Gastrocnemius medialis (tissue), 4 donors: ENCODE measurements at places on chromosomes 7 and 10. TPM values are rescaled to one million over a fixed set of nuclear protein-coding genes. Genes with fewer than 3 reads are reported as not detected.

Gene APBB1IP
- total RNA-seq, result 2.0 TPM

Gene PITX3
- total RNA-seq, result 4.2 TPM

DNA sequence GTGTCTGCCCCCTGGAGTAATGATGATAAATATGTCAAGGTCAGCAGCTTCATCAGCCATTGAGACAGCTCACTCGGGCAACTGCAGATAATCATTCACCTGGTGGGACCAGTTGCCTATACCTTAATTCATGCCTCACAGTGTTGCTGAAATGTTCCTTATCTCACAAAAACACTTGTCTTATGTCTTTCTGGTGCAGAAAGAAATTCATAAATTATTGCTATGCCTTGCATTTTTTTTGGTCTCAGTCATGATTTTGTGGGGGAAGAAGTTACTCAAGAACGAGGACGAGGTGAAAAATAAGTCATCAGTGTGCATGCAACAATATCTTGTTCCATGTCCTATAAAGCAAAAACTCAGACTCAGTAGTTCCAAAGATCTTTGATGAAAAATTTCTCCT is 16.0 kb downstream of the TRIL start:
- DNase-seq, result no peak
- H3K27ac ChIP-seq, result no peak overlapping the region
- H3K4me3 ChIP-seq, result no peak overlapping the region
- H3K36me3 ChIP-seq, result no peaks in the 10 kb centered on the region

DNA sequence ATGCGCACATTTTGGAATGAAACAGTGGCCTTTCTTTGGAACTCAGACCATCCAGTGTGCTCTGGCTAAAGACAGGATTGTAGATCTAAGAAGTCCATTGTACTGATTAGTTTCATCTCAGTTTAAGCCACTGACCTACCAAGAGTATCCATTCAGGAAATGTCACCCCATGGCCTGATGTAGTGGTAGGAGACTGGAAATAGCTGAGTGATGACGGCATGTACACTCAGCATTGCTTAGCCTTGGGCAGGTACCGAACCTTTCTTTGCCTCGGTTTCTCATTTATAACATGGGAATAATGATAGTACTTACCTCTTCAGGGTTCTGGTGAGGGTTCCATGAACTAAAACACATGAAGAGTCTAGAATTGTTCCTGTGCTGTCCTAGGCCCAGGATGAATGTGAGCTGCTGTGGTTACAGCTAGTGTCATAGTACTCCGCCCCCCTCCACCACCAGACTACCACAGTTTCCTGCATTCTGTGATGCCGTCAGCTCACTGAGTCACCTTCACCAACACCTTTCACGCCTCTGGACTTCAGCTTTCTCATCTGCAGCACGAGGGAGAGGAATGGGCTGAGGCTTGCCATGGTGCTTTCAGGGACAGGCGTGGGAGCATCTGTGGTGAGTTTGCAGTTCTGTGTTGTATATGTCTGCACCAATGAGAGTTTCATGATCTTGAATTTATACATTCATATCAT is 484.0 kb upstream of the GALNT17 start:
- DNase-seq, result no peak
- no peak overlapping the region for H3K27ac ChIP-seq
- H3K4me1 ChIP-seq, result peaks cover 8% of the 10 kb centered on the region
- H3K36me3 ChIP-seq, result no peaks in the 10 kb centered on the region
- no peaks in the 10 kb centered on the region for H3K27me3 ChIP-seq

DNA sequence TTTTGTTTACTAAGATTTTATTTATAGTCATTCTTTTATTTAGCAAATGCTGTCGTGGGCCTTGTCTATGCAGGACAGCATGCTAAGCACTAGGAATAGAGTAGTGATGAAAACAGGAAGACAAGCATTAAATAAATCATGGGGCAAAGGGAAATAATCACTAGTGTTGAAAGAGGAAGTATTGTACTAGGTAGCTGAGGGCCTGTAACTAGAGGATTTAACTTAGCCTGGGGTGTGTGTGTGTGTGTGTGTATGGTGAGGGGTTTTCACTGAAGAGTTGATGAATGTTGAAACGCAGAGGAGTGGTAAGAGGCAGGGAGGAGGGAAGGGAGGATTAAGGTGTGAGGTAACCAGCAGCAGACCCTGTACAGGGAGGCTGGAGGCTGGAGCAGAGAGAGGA is 446.4 kb downstream of the SDK1 start:
- H3K4me3 ChIP-seq, result no peak overlapping the region
- H3K4me1 ChIP-seq, result no peaks in the 10 kb centered on the region
- H3K27me3 ChIP-seq, result no peaks in the 10 kb centered on the region
- no peak for DNase-seq
- H3K36me3 ChIP-seq, result no peaks in the 10 kb centered on the region

DNA sequence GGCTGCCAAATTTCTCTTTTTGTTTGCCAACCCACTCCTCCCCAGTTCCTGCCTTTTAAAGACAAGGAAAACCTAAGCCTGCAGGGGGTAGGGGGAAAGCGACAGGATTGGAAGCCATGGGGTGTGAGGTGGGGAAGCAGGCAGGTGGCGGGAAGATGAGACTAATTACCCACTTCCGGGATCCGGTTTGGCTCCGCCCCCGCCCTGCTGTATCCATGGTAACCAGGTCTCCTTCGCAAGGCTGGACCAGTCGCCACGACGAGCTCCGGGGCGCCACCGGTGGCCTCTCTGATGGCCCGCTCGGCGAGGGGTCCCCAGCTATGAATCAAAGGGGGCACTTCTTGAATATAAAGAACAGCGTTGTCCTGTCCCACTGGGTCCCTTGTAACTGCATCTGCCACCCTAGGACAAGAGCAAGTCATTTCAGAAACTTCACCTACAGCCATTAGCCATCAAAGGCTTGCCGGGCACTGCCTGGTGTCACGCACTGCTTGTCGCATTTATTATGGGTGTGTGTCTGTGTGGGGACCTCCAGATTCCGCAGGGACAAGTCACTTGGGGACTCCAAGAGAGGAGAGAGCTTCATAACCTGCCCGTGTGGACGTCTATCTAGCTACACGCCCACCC is 55.4 kb upstream of the LMTK2 start:
- no peak overlapping the region for H3K4me3 ChIP-seq
- H3K36me3 ChIP-seq, result no peaks in the 10 kb centered on the region
- H3K27me3 ChIP-seq, result peaks cover 4% of the 10 kb centered on the region
- no peaks in the 10 kb centered on the region for H3K4me1 ChIP-seq
- no peak overlapping the region for H3K27ac ChIP-seq

Gene HMX3
- not detected for total RNA-seq

GRCh38 chr7:34750209-34750608 is 92.2 kb downstream of the NPSR1 start:
- H3K27me3 ChIP-seq, result no peaks in the 10 kb centered on the region
- no peaks in the 10 kb centered on the region for H3K36me3 ChIP-seq
- no peak overlapping the region for H3K4me3 ChIP-seq
- H3K27ac ChIP-seq, result no peak overlapping the region

DNA sequence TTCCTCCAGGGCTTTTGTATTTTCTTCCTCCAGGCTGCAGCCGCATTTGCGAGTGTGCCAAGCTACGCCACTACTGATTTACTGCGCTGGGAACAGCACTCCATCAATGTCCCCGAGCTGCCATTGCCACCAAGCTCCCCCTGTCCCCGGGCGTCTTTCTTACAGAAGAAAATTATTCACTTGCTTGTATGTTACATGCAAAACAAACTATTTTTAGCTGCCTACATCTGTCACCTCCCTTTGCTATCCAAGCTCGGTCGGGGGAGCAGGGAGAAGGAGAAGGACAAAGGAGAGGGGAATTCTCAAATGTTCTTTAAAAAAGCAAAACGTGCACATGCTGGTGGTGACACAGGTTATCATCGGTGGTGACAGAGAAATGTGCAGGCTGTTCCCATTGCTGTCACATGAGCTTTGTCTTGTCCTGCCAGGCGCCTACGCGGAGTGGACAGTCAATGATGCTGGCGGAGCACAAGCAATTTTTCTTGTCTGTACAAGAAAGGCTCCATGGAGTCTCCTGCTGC is 93.1 kb downstream of the ADARB2 start:
- H3K27ac ChIP-seq, result no peak overlapping the region
- no peak for DNase-seq
- H3K4me3 ChIP-seq, result no peak overlapping the region

- no peaks in the 10 kb centered on the region for H3K27me3 ChIP-seq
- DNase-seq, result no peak
- no peak overlapping the region for H3K27ac ChIP-seq
These were observed 185.8 kb downstream of the SDK1 start for GRCh38 chr7:3486841-3487240.

DNA sequence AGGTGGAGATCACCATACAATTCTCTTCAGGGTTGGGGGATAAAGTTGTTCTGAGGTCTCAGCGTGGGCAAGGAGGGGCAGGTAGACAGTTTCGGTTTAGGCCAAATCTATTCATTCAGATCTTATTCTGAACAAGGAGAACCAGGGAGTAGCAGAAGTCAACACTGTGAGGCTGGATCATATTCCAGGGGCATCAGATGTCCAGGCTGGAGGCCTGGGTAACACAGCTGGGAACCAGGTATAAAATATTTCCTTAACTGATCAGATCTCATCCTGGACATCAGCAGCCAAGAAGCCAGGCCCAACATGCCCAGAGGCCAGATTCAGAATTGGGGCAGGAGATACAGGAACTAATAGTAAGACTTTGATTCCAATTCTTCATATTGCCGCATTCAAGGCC is 19.2 kb upstream of the FLNC start:
- H3K27me3 ChIP-seq, result no peaks in the 10 kb centered on the region
- no peak for DNase-seq
- no peak overlapping the region for H3K4me3 ChIP-seq
- H3K27ac ChIP-seq, result peak overlapping the region; percentile 18
- H3K4me1 ChIP-seq, result peaks cover 28% of the 10 kb centered on the region

Gene DOCK4
- total RNA-seq, result 10.7 TPM

- no peaks in the 10 kb centered on the region for H3K36me3 ChIP-seq
- no peak overlapping the region for H3K4me3 ChIP-seq
- H3K27me3 ChIP-seq, result no peaks in the 10 kb centered on the region
- H3K4me1 ChIP-seq, result no peaks in the 10 kb centered on the region
- no peak for DNase-seq
These were observed 135.2 kb downstream of the ADAM12 start for GRCh38 chr10:126252884-126253610.

DNA sequence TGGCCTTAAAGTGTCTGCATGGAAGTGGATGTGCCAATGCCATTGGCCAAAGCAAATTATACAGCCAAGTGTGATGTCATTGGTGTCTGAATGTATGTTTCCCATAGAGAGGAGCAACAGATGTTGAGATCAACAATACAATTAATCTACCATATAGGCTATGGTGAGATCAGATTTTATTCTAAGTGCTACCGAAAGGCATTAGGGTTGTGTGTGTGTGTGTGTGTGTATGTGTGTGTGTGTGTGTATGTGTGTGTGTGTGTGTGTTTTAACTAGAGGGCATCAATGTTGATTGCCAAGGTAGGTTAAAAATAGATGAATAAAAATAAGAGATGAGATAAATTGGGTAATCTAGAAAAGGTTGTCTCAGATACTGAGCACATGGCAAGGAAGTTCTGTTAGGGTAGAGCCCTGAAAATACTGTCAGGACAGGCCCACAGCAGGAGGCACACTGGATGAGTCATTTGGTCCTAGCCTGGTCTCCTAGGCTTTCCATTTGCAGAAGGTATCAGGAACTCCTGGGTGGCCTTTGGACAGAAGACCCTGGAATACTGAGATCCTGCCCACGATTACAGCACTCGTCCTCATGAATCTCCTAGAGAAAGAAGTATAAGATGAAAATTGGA is 446.0 kb upstream of the PODXL start:
- no peaks in the 10 kb centered on the region for H3K27me3 ChIP-seq
- H3K4me1 ChIP-seq, result no peaks in the 10 kb centered on the region
- DNase-seq, result no peak
- no peaks in the 10 kb centered on the region for H3K36me3 ChIP-seq
